ENCODE measurements at places on chromosomes 6 and 20.

DNA sequence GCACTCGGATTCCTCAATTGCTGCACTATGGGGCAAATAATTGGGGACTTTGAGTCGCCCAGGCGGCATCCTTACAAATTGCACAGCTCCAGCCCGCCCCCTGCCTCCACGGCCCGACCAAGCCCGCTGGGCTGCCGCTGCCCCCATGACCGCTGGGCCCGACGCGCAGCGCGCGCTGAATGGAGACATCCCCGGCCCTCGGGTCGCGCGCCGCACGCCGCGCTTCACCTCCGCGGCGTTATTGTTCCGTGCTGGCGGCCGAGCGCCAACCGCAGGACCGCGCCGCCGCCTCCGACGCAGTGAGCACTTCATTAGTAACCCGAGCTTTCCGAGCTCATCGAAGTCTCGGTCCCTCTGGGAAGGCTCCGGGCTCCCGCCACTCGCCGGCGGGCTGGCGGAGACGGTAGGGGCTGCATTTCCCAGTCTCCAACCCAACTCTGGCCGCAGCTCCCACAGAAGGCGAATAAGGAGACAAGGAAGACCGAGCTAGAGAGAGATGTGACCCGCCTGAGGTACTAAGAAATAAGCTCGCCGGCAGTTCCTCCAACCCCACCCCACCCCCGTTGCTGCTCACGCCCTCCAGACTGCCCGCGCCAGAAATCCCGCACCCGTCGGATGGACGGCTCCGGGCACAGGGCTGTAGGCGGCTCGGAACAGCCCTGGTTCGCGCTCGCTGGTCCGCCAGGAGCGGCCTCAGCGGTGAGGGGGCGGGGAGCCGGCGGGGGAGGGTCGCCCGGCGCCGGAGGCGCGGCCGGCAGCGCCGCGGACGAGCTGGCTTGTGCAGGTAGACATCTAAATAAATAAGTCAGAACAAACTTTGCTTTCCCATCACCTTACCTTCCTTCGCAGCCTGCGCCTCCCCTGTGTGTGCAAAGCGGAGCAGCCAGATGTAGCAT lies 703 bp downstream of the EPHA7 start:
- no peak for DNase-seq

DNA sequence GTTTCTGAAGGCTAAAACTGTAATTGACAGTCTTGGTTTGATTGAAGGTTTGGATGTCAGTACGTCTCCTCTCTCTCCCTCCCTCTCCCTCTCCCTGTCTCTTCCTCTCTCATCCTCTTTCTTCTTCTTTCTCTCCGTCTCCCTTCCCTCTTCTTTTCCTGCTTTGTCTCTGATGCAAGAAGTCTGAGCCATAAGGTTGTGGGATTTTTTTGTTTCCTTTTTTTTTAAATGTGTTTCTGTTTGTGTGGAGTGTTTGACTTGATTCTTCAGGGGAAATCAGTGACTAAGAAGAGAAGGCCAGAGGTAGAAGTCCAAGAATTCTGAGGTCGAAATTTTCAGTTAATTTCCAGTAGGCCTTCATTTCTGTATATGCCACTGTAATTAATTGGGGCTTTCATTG lies 111.9 kb downstream of the FOXO3 start:
- no peak for DNase-seq

GRCh38 chr6:104955491-104955890 lies 1.4 kb upstream of the LIN28B start:
- DNase-seq = no peak

DNA sequence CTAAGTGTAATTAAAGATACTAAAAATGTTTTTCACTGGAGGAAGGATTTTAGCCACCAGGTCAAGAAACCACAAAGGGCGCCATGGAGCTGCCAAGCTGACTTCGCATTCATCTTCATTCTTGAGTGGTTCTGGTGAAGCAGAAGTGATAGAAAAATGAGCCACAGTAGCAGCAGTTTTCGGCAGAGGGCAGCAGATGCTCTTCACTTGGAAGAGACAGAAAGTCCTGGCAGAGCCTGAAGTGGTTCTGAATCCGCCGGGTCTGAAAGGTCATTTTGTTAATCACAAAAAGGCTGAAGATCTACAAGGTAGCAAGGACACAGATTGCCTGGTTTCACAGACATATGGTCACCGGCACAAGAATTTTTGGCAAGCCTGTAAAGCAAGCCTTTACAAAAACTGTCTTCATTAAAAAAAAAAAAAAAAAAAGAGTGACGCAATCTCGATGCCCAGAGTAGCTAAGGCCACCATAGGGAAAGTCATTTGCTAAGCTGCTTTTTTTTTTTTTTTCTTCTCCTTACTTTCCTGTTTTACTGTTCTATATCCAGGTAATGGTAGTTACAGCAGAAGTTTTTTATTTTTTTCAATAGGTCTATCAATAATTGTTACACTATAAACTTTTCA lies 345.1 kb upstream of the AGPAT4 start:
- DNase-seq = no peak

DNA sequence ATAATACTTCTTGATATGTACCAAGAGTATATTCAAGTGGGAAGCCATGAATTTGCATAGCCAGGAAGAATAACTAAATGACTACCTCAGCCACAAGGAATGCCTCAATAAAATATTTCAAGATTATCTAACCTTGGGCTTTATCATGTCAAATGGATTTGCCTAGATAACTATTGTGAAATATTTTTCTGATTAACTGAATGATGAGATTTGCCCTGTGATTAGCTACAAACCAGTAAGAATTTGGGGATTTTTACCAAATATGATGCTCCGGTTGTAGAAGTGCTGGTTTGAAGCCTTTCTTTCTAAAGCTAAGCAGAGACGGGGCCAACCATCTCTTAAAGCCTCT lies 125.6 kb upstream of the LAMP5 start:
- no peak for DNase-seq

DNA sequence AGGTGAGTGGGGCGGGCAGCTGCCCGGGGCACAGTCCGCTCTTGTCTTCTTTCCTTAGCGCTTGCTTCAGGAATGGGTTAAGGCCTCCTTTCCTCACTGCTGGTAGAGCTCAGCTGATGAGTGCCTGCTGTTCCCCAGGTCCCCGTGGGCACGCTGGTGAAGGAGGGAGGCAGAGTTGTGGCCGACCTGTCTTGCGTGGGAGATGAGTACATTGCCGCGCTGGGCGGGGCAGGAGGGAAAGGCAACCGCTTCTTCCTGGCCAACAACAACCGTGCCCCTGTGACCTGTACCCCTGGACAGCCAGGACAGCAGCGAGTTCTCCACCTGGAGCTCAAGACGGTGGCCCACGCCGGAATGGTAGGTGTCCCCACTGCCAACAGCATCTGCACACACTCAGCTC lies 15.7 kb downstream of the MTG2 start:
- no peak for DNase-seq

DNA sequence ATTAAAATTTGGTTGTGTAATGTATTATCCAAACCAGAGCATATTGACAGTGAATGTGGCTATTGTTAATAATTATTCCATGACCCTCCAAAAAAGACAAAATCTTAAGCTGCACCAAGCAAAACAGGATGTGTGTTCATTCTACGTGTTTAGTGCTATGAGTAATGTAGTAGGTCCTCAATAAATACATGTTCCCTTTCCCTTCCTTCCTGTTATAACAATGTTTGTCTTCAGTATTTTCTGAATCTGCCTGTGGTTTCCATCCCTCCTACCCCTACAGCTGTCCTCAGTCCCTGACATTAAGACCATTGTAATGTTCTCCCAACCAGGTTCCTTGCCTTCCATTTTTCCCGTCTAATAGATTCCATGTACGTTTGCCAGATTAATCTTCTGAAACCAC lies 163.8 kb downstream of the AIG1 start:
- DNase-seq = no peak
